ENCODE measurements at places on chromosomes 12 and 14.

DNA sequence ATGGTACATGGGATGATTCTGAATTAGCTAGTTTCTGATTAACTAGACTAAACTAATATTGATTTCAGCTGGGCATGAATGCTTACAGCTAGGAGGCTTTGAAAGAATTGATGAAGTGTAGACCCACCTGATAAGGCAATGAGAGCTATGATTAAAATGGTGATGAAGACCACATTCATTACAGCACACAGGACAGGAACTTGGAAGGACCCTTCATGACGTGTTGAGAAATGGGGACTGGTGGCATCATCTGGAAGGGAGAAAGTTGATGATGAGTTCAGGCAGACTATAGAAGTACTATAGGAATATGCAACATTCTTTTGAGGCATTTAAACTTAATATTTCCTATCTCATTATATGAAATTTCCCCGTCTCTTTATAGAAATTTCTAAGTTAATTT, 4.5 kb downstream of the CD69 start:
- no peak for DNase-seq

- DNase-seq, result no peak
Measured at GRCh38 chr12:116695464-116695725, 42.5 kb downstream of the SPRING1 start.

- no peak for DNase-seq
Measured at GRCh38 chr14:69630360-69630759, 19.0 kb downstream of the SUSD6 start.

- DNase-seq, result no peak
Measured at GRCh38 chr12:48965298-48965838, 6.2 kb downstream of the WNT10B start.

DNA sequence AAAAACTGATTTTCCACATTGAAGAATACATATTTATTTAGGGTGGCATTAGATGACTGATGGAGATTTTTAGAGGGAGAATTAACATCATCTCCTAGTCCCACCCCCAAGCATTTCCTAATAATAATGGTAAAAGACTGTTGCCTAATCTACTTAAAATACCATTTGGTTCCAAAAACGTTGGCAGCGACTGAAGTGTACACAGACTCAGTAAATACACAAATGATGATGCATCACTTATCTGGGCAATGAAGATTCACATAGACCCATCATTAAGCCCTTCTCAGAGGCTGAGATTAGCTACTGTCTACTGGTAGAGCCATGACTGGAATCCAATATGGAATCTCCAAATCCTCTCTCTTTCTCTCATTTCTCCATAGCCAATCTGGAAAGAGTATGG, 18.2 kb downstream of the RTN1 start:
- no peak for DNase-seq

GRCh38 chr12:16726879-16727278, 120.9 kb upstream of the LMO3 start:
- DNase-seq, result peak; percentile 40

DNA sequence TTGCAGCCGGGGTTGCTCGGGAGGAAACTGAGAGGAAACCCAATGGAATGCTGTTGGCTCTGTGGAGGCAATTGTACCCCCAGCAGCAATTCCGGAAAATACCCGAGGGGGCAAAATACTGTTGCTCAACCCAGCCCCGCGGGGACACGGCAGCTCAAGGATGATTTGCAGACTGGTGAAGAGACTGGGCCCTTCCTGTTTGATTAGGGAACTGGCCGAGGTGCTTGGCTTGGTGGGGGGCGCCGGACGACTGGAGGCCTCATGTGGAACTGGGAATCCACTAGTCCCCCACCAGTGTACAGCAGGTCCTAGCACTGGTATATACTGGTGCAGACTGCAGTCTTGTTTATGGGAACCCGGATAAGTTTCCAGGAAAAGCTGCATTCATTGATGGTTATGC, 10.3 kb upstream of the RNASE12 start:
- no peak for DNase-seq

GRCh38 chr14:21326972-21327371, 47.1 kb downstream of the RPGRIP1 start:
- DNase-seq, result no peak

DNA sequence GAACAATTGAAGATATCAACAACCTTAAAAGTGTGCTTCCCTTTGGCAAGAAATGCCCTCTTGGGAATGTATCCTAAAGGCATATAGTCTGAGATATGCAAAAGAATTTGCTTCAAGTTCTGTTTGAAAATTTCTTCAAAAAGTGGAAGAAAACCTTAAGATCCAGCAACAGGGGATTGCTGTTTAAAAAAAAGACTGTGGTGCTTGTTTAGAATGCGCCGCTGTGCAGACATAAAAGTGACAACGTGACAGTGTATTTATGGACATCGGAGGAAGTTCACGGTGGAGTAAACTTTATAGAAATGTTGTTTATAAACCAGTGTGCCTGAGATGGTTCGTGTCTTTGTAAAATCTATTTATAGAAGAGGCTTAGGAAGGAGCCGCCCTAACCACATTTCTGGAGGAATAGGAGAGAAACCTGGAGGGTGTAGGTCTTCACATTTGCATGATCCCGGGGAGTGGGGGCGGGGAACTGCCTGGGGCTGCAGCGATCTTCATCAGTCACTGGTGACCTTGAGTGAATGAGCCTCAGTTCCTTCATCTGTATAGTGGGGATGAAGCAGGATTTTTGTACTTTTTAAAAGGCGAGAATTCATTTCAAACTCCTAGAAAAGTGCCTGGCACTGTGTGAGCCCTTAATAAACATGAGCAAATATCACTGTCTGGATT, 27.5 kb downstream of the ADGRD1 start:
- no peak for DNase-seq

- no peak for DNase-seq
Measured at GRCh38 chr12:93127107-93127560, 198.0 kb upstream of the EEA1 start.

GRCh38 chr14:101253948-101254347, 307.3 kb upstream of the DIO3 start:
- no peak for DNase-seq

DNA sequence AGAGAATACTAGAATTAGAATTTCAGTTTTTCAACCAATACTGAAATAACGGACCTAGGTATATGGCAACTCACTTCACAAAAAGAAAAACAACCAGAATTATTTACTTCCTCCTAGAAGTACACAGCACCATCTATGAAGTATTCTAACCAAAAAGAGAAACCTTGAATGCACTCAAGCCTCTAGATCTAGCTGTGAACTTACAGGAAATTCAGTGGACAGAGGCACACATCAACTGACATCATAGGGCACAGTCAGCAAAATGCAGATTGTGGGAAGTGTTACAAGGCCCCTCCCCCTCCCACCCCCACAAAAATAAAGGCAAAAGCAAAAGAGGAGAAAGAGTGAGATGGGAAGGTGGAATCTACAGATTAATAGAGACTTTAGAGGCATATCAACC, 102.4 kb downstream of the TMTC1 start:
- no peak for DNase-seq

DNA sequence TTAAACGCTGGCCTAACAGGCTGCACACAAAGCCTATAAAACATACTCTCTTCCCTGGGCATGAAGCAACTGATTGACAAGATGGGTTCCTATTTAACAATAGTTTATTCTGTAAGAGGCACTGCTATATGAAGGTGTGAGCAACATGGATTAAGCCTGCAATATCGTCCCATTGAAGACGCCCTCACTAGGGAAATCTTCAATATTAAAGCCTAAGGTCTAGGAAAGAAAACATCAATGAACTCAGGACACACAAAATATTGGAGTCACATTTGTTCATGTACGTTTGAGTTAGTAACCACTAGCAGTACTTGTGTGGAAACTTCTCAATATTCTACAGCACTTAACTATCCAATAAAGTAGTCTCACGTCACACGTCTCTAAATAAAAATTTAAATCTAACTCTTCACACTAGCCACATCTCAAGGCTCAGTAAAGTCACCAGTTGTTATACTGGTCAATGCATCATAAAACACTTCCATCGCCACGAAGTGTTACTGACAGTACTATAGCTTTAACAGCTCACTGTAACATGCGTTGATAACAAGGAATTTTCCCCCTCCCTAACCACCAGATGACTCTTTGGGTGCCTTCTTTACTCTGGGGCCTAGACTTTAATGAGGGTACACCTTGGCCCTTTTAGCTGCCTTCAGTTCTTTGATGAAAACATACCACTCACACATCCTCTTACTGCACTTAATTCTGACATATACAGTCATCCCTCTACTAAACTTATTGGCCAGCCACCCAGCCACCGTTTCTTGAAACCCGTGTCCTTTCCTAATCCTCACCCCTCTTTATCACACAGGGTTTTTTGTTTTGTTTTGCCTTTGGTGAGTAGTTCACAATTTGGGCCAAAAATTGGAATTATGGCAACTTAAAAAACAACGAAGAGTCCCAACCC, 50.1 kb upstream of the OR5AU1 start:
- DNase-seq, result no peak

GRCh38 chr12:79413796-79414195, 277.0 kb downstream of the PAWR start:
- DNase-seq, result no peak

GRCh38 chr12:89895591-89895990, 187.0 kb upstream of the ATP2B1 start:
- DNase-seq, result no peak

DNA sequence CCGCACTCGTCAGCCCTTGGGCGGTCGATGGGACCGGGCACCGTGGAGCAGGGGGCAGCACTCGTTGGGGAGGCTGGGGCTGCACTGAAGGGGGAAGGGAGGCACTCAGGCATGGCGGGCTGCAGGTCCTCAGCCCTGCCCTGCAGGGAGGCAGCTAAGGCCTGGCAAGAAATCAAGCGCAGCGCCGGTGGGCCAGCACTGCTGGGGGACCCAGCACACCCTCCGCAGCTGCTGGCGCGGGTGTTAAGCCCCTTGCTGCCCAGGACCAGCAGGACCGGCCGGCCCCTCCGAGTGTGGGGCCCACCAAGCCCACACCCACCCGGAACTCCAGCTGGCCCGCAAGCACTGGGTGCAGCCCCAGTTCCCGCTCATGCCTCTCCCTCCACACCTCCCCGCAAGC, 35.7 kb upstream of the YAF2 start:
- no peak for DNase-seq

GRCh38 chr14:63045234-63045611, at the start of gene KCNH5:
KCNH5 (minus strand) TSS chr14:63045458; CDS start chr14:63045186, 272 bp downstream.
- peak; percentile 21 for DNase-seq

- peak; percentile 73 for DNase-seq
Measured at GRCh38 chr14:95359994-95360826, 40.5 kb upstream of the CLMN start.

DNA sequence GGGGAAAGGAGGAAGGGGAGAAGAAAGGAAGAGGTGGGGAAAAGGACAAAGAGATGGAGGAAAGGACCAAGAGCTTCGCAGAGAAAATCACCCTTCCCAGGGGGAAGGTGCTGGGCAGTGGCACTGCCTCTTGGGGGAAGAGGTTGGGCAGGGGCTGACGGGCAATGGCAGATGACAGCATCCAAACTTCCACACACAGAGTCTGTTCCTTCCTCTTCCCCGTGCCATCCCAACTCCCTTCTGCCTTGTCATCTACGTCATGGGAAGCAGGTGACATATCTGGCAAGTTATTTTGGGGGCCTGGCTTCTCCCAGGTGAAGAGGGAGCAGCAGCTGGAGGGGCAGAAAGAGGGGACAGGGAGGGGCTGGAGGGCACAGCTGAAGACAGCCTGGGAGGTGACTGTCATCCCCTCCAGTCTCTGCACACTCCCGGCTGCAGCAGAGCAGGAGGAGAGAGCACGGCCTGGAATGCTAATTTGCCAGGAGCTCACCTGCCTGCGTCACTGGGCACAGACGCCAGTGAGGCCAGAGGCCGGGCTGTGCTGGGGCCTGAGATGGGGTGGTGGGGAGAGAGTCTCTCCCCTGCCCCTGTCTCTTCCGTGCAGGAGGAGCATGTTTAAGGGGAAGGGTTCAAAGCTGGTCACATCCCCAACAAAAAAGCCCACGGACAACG, 43.9 kb upstream of the IQSEC3 start:
- no peak for DNase-seq

- peak; percentile 31 for DNase-seq
Measured at GRCh38 chr14:61140271-61140670, 140.9 kb downstream of the TMEM30B start.

DNA sequence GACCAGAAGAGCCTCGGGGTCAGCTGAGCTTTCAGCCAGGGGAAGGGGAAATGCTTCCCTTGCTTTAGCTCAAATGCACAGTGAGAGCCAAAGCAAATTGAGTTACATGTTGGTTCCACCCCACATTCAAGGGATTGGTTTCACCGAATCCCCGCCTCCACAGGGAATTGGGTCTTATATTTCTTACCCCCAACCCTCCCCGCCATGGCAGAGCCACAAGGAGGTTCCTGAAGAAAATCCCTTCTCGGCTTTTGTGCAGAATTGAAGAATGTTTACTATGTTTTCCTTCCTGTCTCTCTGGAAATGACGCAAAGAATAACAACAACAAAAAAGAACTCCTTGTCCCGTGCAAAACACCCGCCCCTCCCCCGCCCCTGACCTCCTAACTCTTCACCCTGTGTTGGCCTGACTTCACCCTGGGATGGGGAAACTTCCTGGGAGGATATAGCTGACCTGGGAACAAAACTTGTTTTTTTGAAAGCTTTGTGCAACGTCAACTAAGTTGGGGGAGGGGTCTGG, 21.9 kb upstream of the CIPC start:
- no peak for DNase-seq

DNA sequence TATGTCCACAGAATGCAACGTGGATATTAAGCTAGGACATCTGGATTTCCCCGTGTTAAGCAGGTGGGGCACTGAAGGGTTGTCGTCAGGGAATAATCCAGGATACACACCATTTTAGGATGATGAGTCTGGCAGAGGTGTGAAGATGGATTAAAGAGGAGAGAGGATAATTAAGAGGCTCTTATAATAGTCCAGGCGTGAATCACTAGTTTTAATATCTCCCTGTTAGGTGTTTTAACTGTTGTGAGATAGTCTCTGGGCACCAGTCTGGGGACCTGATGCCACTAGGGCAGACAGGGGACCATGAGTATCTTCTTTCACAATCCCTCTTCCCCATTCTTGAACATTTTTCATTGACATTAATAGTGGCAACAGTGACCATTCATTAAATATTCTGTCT, 216.7 kb downstream of the TBX5 start:
- no peak for DNase-seq

DNA sequence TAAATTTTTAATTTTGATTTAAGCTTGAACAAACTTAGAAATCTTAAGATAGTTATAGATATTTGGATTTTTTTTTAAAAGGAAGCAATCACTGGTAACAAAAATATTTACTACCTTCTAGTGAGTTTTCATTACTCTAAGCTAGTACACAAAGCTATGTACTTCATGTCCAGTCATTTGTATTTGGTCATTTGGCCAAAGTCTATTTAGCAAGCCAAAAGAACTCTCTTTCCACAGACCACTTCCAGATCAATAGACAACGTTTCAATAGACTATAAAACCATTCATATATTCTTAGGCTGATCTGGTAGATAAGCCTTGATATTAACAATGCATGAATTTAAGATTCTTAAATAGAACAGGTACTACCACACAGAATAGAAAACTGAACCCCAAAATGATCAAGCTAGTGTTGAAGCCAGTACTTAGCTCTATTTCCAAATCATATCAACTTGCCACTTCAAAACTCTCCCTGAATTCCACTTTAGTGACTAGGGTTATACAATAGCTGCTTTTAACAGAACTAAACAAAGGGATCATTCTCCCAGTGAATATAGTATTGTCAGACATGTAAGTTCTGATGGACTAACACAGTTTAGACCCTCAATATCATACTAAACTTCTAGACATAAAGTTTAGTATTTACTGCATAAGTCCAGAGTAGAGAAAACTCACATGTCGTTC, 21.7 kb downstream of the CAPRIN2 start:
- DNase-seq, result no peak
